ENCODE measurements at places on chromosomes 13 and 19.

DNA sequence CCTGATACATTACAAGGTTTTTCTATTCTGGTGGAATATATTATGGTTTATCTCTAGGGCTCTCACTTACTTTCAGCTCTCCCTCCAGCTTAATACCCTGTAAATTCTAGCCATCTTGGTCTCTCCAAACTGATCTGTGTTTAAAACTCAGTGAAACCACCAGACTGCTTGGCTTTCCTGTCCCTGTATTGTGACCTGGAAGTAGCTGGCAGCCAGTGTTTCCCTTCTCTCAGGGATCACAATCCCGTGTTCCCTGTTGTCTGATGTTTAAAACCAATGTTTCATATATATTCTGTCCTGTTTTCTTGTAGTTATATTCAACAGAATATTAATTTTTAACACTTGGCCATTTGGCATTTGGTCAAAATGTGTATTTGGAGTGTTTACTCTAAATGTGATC lies 8.0 kb downstream of the AKAP11 start:
- no peak for DNase-seq

GRCh38 chr19:35860436-35860817 lies 3.7 kb downstream of the KIRREL2 start:
- no peak for DNase-seq

DNA sequence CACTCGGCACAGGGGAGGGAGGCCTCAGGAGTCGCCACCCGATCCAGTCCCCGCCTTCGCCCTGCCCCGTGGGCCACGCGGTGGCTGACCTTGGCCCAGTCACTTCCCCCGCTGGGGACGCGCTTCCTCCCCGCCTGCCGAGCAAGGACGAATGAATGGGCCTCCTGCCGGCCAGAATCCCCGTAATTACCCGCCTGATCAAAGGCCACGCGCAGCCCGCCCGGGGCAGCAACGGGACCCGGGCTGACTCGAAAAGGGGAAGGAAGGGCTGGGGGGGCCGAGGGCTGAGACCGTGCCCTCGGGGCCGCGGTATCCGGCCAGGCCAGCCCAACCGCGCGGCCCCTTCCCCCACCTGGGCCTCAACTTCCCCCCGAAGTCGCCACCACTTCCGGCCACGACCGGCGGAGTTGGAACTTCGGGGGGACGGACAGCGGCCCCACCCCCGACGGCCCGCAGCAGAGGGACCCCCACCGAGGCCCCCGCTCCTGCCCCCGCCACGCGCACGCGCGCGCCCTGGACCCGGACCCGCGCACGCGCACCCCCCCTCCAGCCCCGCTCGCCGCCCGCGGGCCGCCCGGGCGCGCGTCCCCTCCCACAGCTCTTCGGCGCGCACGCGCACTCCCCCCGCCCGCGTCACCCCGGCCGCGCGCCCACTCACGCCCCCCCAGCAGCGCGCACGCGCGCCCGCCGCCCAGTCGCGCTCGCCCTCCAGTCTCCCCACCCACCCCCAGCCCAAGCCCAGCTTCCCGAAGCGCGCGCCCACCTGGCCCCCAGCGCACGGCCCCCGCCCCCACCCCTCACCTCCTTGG lies 520 bp downstream of the ZNF787 start:
- DNase-seq: peak; percentile 89

GRCh38 chr13:23579896-23580683 lies 9.9 kb downstream of the TNFRSF19 start:
- no peak for DNase-seq

DNA sequence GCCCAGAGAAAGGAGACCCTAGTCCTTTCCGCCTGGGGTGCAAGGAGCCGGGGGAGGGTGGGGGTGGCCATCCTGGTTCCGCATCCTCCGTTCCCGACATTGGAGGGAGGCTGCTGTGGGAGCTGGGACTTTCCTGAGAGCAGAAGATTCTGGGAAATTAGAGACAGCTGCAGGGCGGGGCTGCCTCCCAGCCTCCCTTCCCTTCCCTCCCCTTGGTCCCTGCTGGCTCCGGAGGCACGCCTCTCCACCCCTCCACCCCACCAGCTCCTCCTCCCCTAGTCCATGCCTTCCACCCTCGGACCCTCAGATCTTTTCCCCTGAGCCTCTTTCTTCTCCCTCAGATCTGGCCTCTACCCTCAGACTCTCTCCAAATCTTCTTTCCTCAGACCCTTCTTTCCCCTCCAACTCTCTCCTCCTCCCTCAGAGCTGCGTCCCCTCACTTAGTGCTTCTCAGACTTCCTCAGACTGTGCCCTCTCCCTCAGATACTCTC lies 3.1 kb upstream of the BCL3 start:
- DNase-seq: peak; percentile 47

GRCh38 chr13:52455677-52456041 lies 381 bp downstream of the CKAP2 start:
- DNase-seq: peak; percentile 65

DNA sequence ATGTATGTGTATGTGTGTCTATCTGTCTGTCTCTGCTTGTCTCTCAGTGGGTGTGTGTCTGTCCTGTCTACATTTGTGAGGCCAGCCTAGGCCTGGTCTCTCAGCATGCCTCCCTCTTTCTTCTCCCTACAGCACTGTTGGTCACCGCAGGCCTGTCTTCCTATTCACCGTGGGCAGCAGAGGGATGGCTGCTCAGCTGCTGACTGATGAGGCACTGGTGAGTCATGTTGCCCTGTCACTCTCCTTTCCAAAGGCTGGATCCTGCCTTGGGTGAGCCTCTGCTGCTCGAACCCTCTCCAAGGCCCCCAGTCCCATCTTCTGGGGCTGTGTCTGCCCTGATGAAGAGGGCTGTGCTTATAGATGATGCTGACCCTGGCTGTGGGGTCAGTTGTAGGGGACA lies 6.3 kb downstream of the ZNF71 start:
- DNase-seq: no peak

DNA sequence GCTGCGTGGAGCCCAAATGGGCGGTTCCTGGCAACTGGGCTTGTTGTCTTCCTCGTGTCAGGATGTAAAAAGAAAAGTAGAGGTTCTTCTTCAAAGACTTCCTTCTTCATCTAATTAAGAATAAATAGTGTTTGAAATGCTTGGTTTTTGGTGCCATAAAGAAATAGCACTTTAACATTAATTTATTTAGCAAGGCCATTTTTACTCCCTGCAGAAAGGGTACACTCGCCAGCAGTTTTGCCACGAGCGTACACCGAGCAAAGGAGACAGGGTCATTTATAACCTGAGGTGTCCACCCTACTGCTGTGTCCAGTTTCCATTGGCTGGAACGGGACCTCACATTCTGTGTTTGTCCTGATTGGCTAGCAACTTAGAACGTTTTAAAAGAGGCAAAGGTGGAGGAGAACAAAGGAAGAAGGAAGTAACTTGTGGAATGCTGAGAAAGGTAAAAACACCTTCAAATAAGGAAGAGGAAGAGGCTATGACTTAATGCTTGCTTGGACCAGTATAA lies 21.8 kb upstream of the OR10H1 start:
- DNase-seq: peak; percentile 71

DNA sequence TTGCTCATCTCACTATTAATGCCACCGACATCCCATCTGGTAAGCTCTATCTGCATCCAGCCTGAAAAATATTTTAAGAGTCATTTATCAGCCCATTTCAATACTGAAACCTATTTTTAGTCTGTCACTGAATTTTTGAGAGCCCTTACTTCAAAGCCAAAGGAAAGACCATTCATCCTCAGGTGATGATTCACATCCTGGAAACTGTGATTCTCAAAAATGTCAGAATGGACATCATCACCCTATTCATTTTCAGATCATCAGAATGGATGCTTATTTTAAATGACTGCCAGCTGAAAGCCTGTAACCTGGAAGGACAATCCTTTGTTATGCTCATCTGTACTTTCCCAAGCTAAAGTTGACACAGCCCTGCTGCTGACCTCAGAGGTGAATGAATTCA lies 27.0 kb downstream of the TNFSF11 start:
- no peak for DNase-seq

DNA sequence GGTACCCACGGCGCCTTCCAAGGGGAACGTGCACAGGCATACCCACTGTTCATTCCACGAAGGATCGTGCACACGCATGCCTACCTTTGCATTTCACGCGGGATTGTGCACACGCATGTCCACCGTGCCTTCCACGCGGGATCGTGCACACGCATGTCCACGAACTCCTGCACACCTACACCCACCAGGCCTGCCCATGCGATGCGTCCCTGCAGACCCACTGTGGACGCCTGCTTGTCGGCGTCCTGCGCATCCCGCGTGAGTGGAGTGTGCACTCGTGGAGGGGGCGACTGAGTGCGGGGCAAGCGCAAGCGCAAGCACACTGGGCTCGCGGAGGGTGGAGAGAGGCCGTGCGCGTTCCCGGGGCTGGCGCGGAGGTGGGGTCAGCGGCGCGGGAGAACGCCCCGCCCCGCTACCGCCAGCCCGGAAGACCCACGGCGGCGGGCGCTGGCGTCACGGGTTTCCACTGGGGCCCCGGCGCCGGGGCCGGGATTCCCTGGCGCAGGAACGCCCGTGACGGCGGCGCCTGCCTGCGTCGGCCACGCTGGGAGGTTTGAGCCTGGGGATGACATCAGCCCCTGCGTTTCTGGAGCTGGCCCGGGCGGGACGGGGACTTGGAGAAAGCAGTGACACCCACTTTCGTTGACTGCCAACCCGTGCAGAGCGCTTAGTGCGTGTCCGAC lies 18.7 kb downstream of the GADD45B start:
- DNase-seq: peak; percentile 80

GRCh38 chr13:37736045-37736444 lies 133.5 kb downstream of the TRPC4 start:
- DNase-seq: no peak

DNA sequence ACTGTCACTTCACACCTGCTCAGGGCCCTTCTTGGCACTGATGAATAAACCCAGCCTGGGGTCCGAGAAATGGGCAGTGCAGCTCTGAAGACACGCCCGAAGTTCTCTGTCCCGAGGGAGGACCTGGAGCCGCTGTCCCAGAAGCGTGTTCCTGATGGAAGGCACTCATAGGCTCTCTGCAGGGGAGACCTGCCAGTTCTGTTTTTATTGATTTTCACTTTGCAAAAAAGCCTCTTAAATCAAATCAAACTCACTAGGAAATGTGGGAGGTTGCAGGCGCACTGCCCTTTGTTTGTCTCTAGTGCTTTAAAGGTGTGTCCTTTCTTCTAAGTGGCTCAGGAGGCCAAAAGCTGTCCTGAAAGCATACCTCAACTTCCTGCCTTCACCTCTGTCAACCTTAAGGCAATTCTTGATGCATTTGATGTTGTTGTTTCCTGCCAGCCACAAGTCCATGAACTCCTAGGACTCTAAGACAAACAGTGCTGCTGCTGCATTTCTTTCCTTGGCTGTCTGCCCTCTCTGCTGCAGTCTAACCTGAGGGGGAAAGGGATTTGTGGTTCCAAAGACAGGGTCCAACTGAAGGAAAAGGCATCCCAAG lies 663.2 kb downstream of the UQCRFS1 start:
- no peak for DNase-seq

DNA sequence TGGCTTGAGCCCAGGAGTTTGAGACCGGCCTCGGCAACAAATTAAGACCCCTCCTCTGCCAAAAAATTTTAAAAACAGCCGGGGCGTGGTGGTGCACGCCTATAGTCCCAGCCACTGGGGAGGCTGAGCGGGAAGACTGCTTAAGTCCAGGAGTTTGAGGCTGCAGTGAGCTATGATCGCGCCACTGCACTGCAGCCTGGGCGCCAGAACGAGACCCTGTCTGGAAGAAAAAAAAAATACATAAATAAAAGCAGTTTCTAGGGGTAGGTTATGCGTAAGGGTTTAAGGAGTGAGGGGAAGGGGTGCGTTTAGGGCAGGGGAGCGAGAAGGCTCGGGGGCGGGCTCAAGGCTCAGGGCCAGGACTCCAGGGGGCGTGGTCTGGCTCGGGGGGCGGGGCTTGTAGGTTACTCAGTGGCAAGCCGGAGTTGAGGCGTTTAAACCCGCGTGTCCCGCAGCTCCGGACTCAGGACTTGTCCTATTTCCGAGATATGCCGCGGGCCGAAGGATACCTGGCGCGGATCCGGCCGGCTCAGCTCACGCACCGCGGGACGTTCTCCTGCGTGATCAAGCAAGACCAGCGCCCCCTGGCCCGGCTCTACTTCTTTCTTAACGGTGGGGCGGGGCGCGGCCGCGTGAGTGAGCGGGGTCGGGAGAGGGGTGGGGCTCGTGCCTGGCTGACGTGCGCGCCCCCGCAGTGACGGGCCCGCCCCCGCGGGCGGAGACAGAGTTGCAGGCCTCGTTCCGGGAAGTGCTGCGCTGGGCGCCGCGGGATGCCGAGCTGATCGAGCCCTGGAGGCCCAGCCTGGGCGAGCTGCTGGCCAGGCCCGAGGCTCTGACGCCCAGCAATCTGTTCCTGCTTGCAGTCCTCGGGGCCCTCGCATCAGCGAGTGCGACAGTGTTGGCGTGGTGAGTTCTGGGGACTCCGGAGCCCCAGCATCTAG lies 10.7 kb downstream of the SPACA6 start:
- DNase-seq: peak; percentile 95

DNA sequence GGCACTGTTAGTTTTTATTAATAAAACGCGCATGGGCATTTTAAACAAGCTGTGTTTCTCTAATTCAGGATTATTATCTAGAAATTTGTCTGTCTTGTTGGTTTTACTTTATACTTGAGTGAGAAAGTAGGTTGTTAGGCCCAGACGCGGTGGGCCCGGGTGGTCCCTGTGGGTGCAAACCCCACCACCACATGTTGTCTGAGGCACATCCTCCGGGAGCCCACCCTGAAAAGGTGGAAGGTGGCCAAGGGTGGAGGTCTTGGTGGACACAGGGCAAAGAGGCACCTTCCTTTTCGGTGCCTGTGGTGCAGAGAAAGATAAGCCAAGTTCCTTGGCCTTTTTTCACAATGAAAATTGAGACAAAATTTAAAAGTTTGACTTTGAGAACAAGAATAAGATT lies 16.6 kb downstream of the ATP4B start:
- DNase-seq: peak; percentile 5

DNA sequence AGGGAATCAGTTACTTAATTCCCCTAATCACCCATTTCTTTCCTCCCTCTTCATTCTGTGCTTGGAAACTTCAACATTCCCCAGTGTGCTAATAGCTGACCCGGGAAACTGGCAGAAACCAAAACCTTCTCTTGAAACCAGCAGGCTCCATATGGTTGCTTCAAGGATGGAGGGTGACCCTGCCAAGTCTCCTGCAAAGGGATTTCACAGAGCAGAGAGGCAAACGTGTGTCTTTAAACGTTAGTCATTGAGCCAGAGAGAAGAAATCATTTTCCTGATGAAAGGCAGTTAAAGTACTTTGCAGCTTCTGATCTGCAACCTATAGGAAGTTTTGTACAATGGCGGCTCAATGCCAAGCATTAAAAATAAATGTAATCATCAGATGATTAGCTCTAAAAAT lies 220.9 kb downstream of the POU4F1 start:
- no peak for DNase-seq

DNA sequence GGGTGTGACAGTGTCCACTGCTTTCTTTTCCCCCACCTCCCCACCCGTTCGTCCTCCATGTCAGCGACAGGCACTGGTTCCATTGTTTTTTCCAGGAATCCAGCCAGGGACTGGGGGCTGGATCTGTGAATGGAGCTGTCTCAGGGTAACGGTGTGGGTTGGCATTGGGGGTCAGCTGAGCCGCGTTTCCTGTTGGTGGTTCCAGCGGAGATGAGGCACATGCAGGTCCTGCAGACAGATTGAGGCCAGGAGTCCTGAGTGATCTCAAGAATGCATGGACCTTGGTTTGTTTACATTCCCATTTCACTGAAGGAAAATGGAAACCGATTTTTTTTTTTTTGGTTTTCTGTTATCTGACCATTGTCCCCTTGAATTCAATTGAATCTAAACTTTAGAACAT lies 303.9 kb downstream of the FGF9 start:
- DNase-seq: no peak

GRCh38 chr13:34044660-34045080 lies 226.7 kb downstream of the RFC3 start:
- DNase-seq: no peak

GRCh38 chr13:44040070-44040817 lies 160.5 kb downstream of the LACC1 start:
- DNase-seq: no peak

- no peak for DNase-seq
Observed at GRCh38 chr13:41409611-41410010, 47.7 kb upstream of the RGCC start.

Data from pancreas (tissue), 10 donors.